Activated CD8-positive, alpha-beta memory T cell treated with anti-CD3 and anti-CD28 coated beads for 4 hours (primary cell): ENCODE measurements at places on chromosomes 13 and 19.

DNA sequence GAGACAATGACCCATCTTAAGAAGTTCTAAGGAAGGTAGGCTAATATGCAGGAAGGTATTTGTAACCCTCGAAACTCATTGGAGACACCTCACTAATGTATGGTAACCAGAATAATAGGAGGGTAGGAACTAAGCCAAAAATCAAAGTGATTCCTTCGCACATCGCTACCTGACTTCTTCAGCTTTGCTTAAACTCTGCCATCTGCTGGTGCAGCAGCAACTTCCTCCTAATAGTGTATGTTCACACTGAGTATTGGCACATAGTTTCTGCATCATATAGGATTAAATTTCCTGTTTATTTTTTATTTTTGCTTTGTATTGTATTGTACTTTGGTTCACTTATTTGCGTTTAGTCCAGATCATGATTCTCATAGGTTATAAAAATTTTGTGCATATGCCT lies 676.2 kb downstream of the GPC5 start:
- DNase-seq: no peak

DNA sequence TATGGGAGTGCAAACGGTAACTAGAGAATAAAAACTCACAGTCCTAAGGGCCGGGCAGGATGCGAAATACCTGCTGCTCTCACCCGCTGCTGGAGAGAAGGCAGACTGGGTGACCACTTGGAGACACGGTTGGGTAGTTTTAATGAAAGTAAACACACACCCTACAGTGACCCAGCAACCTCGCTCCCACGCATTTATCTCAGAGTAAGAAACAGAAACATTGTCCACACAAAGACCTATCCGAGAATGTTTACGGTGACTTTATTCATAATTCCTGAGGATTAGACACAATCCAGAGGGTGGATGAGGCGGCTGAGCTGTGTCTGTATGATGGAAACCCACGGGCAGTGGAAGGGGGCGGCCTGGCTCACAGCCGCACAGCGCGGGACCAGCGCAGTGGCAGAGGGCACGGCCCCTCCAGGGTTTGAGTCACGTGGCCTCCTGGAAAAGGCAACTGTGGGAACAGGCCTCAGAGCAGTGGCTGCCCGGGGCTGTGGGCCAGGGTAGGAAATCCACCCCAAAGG lies 73.5 kb upstream of the C13orf46 start:
- DNase-seq: no peak

GRCh38 chr13:110646442-110647364 lies 31.4 kb downstream of the NAXD start:
- no peak for DNase-seq

GRCh38 chr19:8811315-8812172 lies 20.6 kb downstream of the ZNF558 start:
- no peak for DNase-seq

GRCh38 chr19:49151267-49152118 lies 3.7 kb downstream of the HRC start:
- no peak for DNase-seq

DNA sequence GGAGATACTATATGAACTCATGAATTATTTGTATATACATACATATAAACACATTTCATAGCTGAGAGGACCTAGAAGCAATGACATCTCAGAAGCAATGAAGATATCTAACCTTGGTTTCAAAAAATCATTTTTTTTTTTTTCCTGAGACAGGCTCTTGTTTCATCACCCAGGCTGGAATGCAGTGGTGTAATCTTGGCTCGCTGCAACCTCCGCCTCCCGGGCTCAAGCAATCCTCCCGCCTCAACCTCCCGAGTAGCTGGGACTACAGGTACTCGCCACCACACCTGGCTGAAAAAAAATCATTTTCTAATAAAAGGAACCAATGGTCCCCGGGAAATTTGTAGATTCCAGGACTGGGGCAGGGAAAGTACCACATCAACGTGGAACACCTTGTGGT lies 4.0 kb downstream of the ZNF565 start:
- DNase-seq: no peak

DNA sequence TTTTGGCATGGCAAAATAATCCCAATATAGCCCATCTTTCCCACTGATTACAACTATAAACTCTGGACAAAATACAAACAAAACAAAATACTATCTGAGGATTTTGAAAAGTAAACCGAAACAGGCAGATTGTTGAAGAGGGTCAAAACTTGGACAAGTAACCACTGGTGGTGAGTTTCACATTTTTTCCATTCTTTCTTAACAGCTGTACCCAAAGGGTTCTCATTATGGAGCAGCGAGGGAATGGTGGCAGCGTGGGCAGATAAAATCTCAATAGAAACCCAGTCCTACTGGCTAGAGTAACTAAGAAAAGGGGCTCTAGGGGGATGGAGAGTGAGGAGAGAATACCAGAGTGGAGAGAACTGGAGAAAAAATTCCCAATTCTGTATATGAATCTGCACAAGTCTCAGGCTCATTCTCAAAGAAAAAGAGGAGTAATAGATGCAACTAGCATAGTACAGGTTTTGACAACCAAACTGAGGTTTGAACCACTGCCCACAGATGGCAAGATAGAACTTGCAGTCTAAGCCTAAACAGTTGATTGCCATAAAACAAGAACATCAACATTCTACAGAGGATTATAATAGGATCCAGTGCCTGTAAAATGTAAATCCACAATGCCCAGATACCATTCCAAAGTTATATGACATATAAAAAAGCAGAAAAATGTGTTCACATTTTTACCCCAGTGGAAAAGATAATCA lies 284.5 kb downstream of the KCNRG start:
- no peak for DNase-seq

DNA sequence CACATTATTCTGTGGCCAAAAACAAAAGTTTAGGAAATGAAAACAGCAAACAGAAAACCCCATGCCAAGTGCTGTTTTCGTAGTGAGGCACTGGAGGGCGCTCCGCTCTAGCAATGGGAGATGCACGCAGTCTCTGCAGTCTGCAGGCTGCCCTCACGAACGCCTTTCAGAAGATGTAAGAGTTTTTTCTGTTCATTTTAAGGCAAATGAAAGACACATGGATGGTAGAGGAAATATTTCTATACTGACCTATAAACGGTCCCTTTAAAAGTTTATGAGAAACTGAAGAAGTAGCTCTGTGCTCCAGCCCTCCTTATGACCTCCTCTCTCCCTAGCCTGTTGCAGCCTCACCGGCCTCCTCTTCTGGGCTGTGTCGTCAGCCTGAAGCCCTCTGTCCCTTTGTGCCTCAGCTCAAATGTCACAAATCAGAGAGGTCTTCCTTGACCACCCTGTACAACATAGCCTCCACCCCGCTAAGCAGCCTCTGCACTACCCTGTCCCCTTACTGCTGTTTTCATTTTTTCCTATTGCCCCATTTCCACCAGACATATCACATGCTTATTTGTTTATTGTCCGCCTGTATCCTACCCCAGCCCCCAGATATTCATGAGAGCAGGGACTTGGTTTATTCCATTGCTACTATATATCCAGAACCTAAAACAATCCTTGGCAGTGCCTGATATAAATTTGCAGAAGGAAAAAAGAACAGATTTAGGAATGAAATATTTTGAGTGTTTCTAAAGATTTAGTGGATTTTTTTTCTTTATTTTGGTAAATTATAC lies 116.4 kb downstream of the TM9SF2 start:
- no peak for DNase-seq

- no peak for DNase-seq
Observed at GRCh38 chr13:21139374-21139773, 37.0 kb downstream of the SKA3 start.

DNA sequence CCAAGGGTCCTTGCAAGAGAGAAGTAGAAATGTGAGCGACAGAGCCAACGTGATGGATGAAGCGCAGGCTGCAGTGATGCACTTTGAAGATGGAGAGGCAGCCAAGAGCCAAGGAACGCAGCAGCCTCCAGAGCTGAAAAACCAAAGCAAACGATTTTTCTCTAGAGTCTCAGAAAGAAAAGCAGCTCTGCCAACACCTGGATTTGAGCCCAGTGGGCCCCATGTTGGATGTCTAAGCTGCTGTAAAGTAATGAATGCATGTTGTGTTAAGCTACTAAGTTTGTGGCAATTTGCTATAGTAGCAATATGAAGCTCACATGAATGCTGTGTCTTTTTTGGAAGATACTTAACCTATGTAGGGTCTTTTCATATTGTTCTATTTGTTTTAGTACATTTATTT lies 894.3 kb downstream of the EFNB2 start:
- no peak for DNase-seq

GRCh38 chr13:81051873-81052272 lies 710.9 kb upstream of the SPRY2 start:
- DNase-seq: no peak

DNA sequence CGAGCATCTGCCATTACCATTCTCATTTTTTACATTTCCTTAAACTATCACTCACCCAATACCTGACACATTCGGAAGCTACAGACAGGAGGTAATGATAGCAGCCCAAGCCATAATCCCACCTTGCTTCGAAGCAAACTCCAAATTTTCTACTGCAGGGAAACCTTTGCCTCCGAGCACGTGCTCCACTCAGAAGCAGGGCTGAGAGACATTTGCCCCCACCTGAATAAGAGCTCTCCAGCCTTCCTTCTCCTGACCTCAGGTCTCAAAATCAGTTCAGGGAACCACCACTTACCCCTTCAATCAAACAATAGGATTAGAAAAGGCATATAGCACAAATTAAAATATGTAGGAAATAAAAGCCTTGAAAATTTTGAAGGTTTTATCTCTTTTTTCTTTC lies 2.3 kb upstream of the DACH1 start:
- no peak for DNase-seq

DNA sequence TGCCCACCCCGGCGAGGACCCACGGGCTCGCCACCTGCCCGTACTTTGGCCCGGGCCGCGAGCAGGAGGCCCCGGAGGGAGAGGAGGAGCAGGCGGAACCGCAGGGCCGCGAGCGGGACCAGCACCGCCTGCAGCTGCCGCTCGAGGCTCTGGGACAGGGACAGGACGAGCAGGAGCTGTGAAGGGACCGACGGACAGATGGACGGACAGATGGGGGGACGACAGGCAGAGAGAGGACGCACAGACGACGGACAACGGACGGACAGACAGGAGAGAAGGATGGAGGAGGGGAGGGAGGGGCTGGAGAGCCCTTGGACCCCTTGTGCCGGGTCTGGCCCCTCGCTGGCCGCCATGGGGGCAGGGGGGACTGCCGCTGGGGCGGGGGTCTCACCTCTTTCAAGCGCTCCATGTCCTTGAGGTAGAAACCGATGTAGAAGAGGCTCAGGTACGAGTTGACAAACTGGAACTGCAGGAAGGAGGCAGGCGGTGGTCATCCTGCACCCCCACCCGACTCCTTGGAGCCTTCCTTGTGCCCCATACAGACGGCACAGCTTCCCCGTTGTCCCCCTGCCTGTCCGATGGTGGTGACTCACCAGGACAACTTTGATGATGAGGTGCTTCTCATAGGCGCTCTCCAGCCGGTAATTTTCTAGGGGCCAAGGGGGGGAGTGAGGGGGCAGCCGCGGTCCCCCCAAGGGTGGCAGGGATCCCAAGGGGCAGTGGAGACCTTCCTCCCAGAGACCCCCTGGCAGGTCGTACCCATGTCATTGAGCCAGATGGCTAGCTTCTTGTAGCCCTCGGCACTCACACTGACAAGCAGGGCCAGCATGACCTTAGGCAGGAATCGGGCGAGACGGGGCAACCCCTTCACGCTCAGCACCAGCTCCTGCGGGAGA lies 5.0 kb downstream of the ANO8 start:
- DNase-seq: no peak

- DNase-seq: no peak
Observed at GRCh38 chr13:48579165-48579918, 46.5 kb upstream of the RCBTB2 start.

GRCh38 chr13:28505543-28506135 lies 10.7 kb upstream of the FLT1 start:
- no peak for DNase-seq

DNA sequence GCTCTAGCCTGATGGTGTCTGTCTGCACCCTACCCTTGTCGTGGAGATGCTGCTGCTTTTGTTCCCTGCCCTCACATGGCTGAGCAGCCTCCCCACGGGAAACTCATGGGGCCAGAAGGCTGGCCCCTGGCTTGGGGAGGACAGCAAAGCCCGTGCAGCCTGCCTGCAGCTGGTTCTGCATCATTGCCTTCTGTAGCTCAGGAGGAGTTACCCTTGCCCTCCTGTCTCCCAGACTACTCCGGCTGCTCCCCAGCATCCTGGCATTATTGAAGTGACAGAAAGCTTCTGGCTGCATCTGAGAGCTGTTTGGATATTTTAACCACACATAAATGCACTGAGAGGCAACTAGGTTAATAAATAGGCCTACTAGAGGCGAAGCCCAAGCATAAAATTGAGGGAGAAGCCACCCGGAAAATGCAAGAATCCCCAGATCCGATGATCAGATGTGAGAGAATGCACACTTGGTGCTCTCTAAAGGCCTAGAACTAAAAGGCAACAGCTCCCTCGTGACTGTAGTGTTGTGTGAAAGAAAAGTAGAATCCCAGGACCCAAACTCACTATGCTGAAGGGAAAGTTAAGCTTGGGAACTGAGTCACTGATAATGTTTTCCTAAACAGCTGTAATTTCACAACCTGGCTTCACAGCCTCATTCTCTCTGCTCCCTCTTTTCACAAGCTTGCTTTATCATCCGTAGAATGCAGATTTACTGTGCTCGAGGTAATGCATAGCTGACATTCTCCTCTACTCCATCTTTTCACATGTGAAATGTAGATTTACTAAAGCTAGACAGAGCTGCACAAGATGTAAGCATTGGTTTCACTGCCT lies 110.8 kb downstream of the TNFRSF19 start:
- DNase-seq: no peak

DNA sequence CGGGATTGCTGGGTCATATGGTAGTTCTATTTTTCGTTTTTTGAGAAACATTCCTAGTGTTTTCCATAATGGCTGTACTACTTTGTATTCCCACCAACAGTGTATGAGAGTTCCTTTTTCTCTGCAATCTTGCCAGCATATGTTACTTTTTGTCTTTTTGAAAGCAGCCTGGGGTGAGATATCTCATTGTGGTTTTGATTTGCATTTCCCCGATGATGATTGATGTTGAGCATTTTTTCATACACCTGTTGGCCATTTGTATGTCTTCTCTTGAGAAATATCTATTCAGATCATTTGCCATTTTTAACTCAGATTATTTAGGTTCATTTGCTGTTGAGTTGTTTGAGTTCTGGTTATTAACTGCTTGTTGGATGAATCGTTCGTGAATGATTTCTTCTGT lies 18.5 kb upstream of the ATP12A start:
- DNase-seq: no peak

- no peak for DNase-seq
Observed at GRCh38 chr13:112955271-112955937, 13.6 kb upstream of the MCF2L start.

- no peak for DNase-seq
Observed at GRCh38 chr19:54561840-54562239, 11.8 kb upstream of the LILRA2 start.

GRCh38 chr19:55386493-55386971 lies 800 bp downstream of the RPL28 start:
- no peak for DNase-seq

- DNase-seq: no peak
Observed at GRCh38 chr13:108963846-108964600, 334.6 kb downstream of the MYO16 start.
